ENCODE measurements at places on chromosomes 4 and X.

DNA sequence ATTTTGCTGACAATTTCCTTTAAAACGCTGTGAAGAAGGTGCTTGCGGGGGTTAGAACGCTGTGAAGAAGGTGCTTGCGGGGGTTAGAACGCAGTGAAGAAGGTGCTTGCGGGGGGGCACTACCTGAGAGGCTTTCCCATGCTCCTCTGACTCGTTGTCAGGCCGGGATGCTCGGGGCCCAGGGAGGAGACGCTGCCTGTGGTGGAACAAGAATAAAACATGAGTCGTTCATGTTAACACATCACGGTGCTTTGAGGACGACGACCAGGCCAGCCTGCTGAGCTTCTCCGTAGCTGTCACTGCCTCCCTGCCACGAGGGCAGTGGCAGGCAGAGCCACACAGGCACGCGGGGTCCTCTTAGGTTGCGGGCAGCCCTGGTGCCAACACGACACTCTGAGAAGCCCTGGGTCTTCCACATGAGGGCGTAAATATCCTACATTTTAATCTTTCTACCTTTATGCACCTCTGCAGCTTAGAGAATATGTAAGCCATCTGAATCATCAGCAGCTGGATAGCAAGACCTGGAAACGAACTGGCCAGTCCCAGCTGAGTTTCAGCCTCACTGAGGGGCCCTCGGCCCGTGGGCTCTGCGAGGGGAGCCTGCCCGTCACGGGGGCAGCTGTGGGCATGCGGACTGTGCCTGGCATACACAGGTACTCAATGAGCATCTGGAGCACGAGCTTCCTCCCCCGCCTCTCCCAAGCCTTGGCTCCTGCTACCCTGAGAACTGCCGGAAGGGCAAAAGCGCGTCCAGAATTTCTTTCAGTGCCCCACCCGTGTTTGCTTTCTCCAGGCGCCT is 47.0 kb downstream of the FGFRL1 start:
- no peak for DNase-seq

- DNase-seq: no peak
Observed at GRCh38 chrX:252957-253291, 28.3 kb upstream of the PLCXD1 start.

- DNase-seq: no peak
Observed at GRCh38 chrX:69238887-69239231, 73.6 kb upstream of the PJA1 start.

DNA sequence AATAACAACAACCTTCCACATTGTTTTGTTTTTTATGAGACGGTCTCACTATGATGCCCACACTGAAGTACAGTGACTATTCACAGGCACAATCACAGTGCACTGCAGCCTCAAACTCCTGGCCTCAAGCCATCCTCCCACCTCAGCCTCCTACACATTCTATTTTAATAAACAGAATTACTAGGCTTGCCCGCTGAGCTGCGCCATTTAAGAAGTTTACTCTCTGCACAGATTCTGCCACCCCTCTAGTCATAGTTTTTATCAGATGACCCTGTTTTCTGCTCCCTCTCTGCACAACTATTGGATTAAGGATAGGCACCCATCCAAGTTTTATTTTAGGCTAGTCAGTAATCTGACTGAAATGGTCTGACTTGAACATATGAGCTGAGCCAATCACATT is 11.3 kb upstream of the COX18 start:
- no peak for DNase-seq

- DNase-seq: no peak
Observed at GRCh38 chr4:141417387-141417786, 196.7 kb downstream of the ZNF330 start.

DNA sequence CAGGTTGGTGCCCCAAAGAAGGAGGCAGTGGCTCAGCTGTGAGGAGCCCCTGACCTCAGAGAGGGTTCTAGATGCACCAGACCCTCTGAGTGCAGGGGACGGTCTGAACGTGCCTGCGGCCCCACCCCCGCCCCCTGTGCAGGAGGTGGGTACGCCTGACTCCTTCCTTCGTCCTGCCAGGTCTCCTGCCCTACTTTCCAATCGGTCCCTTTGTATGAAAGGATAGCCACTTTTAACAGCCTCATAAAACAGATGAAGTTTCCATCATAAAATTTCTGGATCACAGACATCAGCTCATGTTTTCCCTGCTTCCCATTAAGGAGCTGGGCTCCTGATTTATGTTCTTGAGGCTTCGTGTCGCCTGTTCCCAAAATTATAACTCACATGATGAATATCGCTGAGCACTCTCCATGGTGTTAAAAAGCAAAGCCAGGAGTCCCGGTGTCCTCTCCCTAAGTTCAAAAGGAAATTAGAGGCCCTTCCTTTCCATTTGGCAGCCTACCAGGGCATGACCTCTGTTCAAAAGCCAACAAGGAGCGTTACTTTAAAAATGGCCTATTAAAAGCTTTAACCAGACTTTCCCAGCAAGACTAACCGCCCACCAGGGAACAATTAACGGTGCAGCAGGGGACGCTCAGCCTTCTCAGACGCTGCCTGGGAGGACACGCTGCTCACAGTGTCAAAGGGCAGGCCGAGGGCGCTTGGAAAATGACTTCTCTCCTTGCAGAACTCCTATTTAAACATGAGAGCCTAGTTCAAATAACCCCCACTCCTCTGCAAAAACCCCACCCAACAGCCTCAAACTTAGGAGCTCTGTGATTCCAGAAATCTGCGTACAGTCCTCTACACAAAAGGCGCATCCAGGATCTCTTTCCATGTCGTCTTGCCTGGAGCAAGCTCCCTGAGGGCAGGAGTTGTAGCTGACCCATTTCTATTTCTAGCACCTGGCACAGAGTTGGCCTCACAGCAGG is 181.9 kb downstream of the AFAP1 start:
- DNase-seq: no peak

- no peak for DNase-seq
Observed at GRCh38 chrX:107674480-107675364, 46.4 kb downstream of the PRPS1 start.

DNA sequence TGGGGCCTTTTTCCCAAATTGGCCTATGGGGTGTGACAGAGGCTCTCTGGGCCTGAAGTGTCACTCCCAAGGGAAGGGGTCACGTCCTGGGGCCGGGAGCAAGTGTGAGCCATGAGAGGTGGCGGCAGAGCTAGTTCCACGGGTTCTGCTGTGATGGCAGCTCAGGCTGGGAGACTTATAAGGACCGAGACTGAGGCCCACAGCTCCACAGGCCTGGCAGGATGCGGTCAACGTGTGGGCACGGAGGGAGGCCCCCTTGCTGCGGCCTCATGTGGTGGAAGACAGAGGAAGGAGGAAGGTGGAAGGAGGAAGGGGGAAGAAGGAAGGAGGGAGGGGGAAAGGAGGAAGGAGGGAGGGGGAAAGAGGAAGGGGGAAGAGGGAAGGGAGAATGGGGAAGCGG is 7.2 kb upstream of the CPLX1 start:
- no peak for DNase-seq

Measured in HFF-Myc (cell line).